Activated CD4-positive, alpha-beta T cell treated with anti-CD3 and anti-CD28 coated beads, Interleukin-2, amount 50 U/mL, for 4 hours (primary cell): ENCODE measurements at places on chromosomes 3 and 15.

DNA sequence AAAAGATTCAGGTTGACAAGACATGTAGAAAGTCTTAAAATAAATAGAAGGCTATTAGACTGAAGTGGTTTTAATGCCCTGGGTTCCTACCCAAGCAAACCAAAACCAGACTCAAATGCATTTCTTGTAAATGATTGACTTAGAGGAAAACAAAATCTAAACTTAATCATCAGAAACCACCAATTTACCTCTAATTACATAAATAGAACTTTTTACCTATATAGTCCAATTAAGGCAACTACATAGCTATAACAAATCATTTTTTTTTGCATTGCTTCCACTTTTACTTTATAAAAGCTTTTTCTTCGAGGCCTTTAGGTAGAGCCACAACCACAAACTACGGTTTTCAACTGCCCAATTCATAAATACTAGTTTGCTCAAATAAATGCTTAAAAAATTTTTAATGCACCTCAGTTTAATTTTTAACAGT is 231.3 kb upstream of the ARHGEF26 start:
- DNase-seq: no peak

DNA sequence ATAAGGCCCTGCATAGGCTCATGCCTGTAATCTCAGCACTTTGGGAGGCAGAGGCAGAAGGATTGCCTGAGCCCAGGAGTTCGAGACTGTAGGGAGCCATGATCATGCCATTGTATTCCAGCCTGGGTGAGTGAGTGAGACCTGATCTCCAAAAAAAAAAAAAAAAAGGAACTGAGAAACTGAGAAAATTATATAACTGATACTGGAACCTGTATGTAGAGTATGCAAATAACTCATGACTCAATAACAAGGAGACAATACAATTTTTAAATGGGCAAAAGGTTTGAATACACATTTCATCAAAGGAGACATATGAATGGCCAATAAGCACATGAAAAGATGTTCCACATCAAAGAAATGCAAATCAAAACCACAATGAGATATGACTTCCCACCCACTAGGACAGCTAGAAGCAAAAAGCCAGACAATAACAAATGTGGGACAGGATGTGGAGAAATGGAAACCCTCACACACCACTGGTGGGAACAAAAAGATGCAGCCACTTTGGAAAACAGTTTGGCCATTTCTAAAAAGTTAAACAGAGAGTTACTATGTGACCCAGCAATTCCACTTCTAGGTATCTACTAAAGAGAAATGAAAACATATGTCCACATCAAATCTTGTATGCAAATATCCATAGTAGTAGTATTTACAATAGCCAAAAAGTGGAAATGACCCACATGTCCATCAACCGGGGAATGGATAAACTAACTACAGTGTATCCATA is 70.7 kb downstream of the IQSEC1 start:
- DNase-seq: no peak

GRCh38 chr3:175695251-175695650 is 836.1 kb downstream of the NAALADL2 start:
- DNase-seq: no peak

- no peak for DNase-seq
Observed at GRCh38 chr15:36497901-36498300, 81.5 kb upstream of the CDIN1 start.

- DNase-seq: no peak
Observed at GRCh38 chr15:40243126-40243810, 4.4 kb downstream of the PAK6 start.

GRCh38 chr15:87633525-87633924 is 623.0 kb downstream of the NTRK3 start:
- no peak for DNase-seq

DNA sequence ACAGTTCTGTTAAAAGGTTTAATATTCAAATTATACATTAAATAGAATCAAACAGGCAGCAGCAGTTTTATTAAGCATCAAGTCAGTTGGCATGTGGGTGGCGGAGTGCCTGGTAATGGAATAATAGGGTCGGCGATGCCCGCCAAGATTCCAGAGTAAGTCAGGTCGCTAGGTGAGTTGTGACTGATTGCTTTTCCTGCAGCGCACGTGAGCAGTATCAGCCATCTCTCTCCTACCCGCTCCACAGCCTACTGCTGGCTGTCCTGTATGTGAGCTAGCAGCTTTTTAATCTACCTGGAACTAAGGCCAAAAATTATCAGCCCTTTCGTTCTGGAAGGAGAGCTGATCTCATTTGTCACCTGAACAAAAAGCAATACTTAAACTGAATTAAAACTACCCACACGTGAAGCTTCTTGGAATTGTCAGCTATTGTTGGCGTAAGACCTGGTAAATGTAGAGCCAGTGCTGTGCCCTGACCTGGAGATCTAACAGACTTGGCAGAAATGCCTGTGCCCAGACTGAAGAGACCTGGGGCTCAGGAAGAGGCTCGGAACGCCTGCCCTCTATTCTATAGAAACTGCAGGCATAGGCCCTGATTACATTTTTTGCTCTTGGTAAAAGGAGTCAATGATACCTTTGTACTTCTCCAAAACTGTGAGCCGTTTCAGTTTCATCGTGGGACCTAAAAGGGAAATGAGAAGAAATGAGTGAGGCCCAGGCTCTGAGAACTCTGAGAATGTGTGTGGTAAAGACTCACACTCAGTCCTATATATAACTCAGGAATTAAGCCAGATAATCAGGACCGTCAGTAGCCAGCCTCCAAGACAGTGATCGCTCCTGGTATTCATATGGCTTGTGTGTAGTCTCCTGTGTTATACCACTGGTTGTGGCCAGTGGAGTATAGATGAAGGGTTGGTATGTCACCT is 21.9 kb downstream of the IDH3A start:
- no peak for DNase-seq

DNA sequence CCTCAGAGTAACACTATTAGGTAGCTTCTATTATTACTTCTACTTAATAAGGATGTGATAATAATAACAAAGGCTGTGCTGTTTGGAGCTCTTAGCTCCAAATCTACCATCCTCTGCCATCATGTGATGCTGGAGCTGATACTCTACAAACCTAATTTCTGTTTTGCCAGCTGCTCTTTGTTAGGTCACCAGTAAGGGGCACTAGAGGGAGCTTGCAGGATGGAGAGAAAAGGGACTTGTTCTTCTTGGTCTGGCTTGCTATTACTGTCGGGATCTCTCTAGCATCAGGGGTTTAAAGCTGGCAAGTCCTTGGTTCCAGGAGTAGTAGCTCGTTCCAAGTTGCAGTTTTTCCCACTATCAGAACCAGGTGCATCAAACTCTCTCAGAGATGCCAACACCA is 194.9 kb upstream of the KBTBD8 start:
- no peak for DNase-seq

- DNase-seq: no peak
Observed at GRCh38 chr3:122559906-122560305, 4.2 kb downstream of the PARP9 start.

DNA sequence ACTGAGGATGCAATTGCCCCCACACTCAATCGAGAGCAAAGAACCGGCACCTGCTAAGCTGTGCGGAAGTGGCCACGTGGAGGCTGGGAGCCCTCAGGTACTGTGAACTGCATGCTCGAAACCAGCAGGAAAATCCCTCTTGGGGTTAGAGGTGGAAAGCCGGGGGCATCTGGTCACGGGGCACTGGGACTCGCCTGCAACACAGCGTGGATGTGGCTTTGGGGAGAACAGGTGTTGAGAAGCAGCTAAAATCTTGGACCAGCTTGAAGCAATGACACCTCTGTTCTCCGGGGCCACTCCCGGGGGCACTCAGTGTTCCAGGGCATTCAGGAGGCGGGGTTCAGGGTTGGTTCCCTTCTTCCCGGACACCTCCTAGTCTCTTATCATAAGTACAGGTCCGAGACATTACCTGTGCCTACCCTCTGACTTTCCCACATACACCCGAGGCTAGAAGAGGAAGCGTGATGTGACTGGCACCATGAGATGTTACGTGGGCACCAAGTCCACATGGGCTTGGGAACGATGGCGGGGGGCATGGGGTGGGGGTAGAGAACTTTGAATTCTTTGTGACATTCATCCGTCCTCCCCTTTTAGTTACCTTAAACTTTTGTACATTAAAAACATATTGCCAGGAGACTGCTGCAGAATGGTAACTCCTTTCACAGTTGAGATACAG is 172.0 kb downstream of the ADAMTS17 start:
- DNase-seq: no peak

GRCh38 chr15:54033356-54033860 is 55.2 kb downstream of the UNC13C start:
- no peak for DNase-seq

DNA sequence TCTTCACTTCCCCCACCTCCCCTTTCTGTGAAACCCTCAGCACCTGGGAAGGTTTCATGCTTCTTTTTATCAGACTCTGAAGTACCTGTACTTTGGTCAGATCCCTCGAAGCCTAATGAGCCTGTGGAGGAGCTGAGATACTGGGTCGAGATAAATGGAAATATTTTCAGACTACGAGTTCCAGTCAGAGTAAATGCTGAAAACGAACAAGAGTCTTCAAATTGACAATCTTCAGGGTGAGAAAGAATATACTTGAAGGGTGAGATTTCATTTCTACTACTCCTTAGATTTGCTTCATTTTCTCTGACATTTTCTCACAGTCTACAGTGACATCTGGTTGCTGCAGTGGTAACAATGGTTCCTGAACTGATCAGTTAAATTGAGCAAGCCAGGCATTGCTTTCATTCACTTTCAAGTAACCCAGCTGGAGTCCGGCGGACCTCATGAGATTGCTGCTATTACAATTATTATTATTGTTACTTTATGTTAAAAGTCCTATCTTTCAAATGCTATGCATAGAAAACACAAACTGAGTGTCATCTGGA is 337.2 kb downstream of the VGLL3 start:
- no peak for DNase-seq

DNA sequence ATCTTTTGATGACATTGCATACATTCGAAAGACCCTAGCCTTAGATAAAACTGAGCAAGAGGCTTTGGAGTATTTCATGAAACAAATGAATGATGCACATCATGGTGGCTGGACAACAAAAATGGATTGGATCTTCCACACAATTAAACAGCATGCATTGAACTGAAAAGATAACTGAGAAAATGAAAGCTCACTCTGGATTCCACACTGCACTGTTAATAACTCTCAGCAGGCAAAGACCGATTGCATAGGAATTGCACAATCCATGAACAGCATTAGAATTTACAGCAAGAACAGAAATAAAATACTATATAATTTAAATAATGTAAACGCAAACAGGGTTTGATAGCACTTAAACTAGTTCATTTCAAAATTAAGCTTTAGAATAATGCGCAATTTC is 16.7 kb downstream of the KCNMB3 start:
- no peak for DNase-seq

- DNase-seq: no peak
Observed at GRCh38 chr15:38002883-38003477, 68.5 kb downstream of the TMCO5A start.

- no peak for DNase-seq
Observed at GRCh38 chr15:49521802-49522201, 98.8 kb downstream of the FGF7 start.

DNA sequence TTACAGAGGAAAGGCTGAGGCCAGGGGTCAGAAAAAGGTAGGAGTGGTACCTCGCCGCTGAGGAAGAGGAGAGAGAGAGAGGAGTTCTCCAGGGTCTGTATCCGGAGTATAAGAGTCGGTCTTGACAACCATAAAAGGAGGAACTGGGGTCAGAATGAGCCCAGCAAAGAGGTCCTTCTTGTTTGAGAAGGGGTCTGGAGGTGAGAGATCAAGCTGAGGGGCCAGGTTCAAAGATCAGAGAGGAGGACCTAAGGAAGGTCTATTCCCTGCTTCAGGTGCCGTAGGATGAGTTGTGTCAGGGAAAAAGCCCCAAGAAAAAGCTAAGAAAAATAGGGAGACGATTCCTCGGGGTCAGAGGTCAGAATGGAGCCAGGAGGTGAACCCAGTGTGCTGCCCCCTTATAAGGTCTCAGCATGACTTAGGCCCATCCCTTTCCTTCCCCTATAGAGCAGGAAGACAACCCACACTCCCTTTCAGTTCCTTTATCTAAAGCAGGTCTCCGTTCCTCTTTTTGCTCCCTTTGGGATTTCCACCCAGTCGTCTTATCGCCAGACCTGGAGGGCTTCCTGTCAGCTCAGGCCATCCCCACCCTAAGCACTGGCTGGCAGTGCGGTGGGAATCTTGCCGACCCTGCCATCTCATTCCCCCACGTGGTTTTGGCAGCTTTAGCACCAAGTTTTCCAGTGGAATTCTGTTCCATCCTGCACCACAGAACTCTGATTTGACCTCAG is 651 bp downstream of the MTMR14 start:
- DNase-seq: no peak

GRCh38 chr3:188698436-188698835 is 473.3 kb upstream of the TPRG1 start:
- DNase-seq: no peak

GRCh38 chr15:64066451-64066850 is 20.2 kb upstream of the DAPK2 start:
- no peak for DNase-seq

- DNase-seq: no peak
Observed at GRCh38 chr3:18410205-18410604, 14.9 kb downstream of the SATB1 start.

DNA sequence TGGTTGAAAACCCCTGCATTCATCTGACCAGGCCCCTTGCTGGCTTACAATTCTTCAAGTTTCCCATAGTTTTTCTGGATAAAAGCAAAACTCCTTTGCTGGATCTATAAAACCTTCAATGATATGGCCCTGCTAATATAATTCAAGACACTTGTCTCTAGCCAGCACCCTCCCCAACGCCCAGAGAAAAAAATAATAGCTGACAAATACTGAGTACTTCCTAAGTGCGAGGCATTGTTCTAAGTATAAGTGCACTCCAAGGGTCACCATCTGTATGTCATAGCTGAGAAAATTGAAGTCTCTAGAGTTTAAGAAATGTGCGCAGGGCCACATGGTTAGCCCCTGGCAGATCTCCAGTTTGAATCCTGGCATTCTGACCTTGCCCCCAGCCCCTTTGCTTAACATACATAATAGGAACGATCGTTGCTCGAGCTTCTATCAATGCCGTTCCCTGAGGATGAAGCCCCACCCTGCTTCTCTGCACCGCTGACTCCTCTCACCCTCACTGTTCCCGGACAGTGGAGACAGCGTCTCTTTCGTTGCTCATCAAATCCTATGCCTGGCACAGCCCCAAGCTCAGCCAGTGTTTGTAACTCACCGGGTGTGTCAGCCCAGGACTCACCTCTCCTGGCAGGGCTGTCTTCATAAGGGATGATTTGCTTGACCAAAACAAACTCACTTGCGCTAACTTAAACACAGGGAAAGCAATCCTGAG is 377.1 kb upstream of the PROK2 start:
- no peak for DNase-seq

- no peak for DNase-seq
Observed at GRCh38 chr15:79924379-79924778, 27.6 kb upstream of the MTHFS start.

DNA sequence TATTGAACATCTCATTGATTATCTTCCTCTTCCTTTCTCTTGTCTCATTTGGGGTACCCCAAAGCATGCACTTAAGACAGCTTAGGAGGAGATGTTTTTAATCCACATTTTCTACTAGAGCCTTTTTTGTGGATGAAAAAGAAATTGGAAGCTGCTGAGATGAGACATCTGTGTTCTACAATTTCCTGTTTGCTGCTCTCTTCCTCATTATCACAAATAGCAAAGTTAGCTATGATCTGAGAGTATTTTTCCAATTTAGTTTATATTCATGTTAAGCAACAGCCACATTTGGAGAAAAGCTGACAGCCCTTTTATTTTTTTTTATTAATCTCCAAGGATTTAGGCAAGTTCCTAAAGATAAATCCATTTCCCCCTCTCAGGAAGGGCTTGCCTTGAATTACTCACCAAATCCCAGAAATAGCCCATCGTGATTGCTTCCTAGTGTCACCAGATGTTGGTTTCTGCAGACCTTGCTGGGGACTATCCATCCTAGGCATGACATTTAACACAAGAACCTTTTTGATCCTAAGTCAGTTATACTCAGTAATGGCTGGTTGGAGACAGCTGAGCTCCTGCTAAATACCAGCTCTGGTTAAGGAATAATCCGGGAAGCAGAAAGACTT is 70.8 kb upstream of the FILIP1L start:
- DNase-seq: no peak
